ENCODE measurements at places on chromosomes 12 and 14.

- H3K4me3 ChIP-seq, result peak within 1 kb of the TSS; percentile 98
- peak within 1 kb of the TSS; percentile 82 for H3K27ac ChIP-seq
- H3K4me1 ChIP-seq, result peaks cover 15% of the 10 kb centered on the region
Observed at GRCh38 chr12:118061011-118061872, at the start of gene WSB2. TSS of gene WSB2 (minus strand) at chr12:118061179. CDS start at chr12:118061048, 131 bp downstream.

DNA sequence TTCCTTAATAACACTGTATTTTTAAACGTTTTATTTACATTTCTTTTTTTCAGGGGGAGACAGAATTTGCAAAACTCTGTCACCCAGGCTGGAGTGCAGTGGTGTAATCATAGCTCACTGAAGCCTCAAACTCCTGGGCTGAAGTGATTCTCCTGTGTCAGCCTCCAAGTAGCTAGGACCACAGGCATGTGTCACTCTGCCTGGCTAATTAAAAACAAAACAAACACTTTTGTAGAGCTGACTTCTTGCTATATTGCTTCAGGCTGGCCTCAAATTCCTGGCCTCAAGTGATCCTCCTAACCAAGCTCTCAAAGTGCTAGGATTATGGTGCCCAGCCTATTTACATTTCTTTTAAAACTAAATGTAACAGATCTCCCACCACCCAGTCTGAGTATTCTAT is 12.7 kb downstream of the CPSF6 start:
- H3K27me3 ChIP-seq, result no peaks in the 10 kb centered on the region
- H3K27ac ChIP-seq, result peak overlapping the region; percentile 46
- DNase-seq, result no peak
- H3K4me3 ChIP-seq, result no peak overlapping the region

- H3K4me3 ChIP-seq, result no peak overlapping the region
- no peaks in the 10 kb centered on the region for H3K4me1 ChIP-seq
- DNase-seq, result no peak
- no peaks in the 10 kb centered on the region for H3K27me3 ChIP-seq
- H3K27ac ChIP-seq, result no peak overlapping the region
Observed at GRCh38 chr12:87171356-87171755, 857.8 kb downstream of the C12orf50 start.

DNA sequence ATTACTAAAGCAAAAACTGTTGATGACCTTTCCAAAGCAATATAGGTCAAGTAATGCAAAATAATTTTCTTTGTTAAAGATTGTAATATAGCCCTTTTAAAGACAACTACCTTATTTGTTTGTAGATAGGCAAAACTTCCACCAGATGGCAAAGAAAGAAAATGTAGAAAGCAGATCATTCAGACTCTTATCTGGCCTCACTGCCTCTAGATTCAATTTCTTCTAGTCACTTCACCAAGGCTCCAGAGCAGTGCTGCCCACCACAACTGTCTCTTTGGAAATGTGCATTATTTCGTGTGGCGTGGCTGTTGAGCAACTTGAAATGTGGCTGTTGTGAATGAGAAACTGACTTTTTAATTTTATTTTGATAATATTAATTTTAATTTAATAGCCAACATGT is 127.1 kb downstream of the ITPR2 start:
- DNase-seq, result no peak
- no peaks in the 10 kb centered on the region for H3K36me3 ChIP-seq
- peaks cover 7% of the 10 kb centered on the region for H3K4me1 ChIP-seq
- no peaks in the 10 kb centered on the region for H3K27me3 ChIP-seq
- H3K27ac ChIP-seq, result no peak overlapping the region

GRCh38 chr14:30333934-30334333 is 225.0 kb upstream of the G2E3 start:
- no peak for DNase-seq
- no peaks in the 10 kb centered on the region for H3K27me3 ChIP-seq
- peaks cover 10% of the 10 kb centered on the region for H3K4me1 ChIP-seq
- H3K36me3 ChIP-seq, result no peaks in the 10 kb centered on the region
- H3K27ac ChIP-seq, result no peak overlapping the region

GRCh38 chr12:1382826-1383225 is 211.6 kb downstream of the FBXL14 start:
- no peak overlapping the region for H3K27ac ChIP-seq
- H3K4me1 ChIP-seq, result peaks cover 23% of the 10 kb centered on the region

GRCh38 chr14:41167040-41167439 is 439.6 kb upstream of the LRFN5 start:
- H3K4me1 ChIP-seq, result peaks cover 4% of the 10 kb centered on the region
- no peaks in the 10 kb centered on the region for H3K36me3 ChIP-seq
- DNase-seq, result no peak

GRCh38 chr12:67593041-67593440 is 55.5 kb upstream of the DYRK2 start:
- no peak overlapping the region for H3K27ac ChIP-seq
- peaks cover 4% of the 10 kb centered on the region for H3K4me1 ChIP-seq
- no peaks in the 10 kb centered on the region for H3K36me3 ChIP-seq
- H3K4me3 ChIP-seq, result no peak overlapping the region

GRCh38 chr12:78863482-78864402 is 832 bp upstream of the SYT1 start:
- H3K4me3 ChIP-seq, result peak overlapping the region; percentile 52
- no peak overlapping the region for H3K27ac ChIP-seq
- H3K36me3 ChIP-seq, result no peaks in the 10 kb centered on the region

- H3K27ac ChIP-seq, result no peak overlapping the region
- no peaks in the 10 kb centered on the region for H3K4me1 ChIP-seq
- H3K36me3 ChIP-seq, result no peaks in the 10 kb centered on the region
- H3K4me3 ChIP-seq, result no peak overlapping the region
- H3K27me3 ChIP-seq, result no peaks in the 10 kb centered on the region
Observed at GRCh38 chr12:104888481-104888880, 69.6 kb downstream of the SLC41A2 start.

DNA sequence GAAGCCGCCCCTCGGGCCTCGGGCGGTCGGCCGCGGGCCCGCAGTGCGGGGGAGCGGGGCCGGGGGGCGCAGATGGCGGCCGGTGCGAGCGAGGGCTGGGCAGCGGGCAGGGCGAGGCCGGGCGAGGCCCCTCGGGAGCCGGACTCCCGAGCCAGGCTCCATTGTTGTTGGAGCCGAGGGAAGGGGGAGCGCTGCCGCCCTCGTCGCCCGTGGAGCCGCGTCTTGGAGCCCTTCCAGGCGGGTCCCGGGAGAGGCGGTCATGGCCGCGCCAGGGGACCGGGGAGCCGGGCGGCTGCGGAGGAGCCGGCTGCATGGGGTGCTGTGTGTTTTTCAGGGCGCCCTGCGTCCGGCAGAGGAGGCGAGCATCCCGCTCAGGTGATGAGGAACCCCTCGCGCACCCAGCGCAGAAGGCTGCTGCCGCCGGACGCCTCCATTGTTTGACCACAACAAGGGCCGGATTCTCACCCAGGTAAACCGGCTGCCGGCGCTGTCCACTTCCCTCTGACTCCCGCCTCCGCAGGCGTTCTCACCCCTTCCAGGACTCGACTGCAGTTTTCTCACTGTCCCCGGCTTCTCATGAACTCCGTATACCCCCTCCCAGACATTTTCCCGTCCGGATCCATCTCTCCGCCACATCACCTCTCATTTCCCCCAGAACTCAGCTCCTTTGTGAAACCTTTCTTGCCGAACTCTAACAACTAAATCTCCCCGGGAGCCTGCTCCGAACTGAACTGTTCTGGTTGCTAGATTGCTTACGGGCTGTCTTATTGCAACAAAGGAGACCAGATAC is 732 bp downstream of the ZNF664 start:
- peak; percentile 73 for DNase-seq
- peaks cover 9% of the 10 kb centered on the region for H3K36me3 ChIP-seq
- peak overlapping the region; percentile 86 for H3K27ac ChIP-seq
- H3K4me1 ChIP-seq, result peaks cover 12% of the 10 kb centered on the region
- H3K27me3 ChIP-seq, result peaks cover 21% of the 10 kb centered on the region

DNA sequence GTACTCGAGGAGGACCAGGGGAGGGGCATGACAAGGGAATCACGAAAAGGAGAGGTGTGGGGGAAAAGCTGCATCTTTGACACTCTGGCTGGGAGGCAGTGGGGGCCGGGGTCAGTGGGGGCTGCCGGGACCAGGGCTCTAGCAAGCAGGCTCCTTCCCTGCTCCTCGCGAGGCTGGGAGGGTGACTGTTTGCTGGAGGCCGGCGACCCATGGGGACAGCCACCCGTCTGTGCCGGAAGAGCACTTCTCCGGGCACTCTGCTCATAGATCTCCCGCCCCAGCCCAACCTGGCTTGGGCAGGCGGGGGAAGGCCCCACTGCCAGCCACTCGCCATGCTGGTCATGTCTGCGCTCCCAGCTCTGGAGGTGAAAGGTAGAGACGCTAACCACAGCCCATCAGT is 130.7 kb downstream of the RBM19 start:
- DNase-seq, result no peak
- no peaks in the 10 kb centered on the region for H3K27me3 ChIP-seq
- H3K27ac ChIP-seq, result no peak overlapping the region
- H3K4me3 ChIP-seq, result no peak overlapping the region

- peaks cover 8% of the 10 kb centered on the region for H3K4me1 ChIP-seq
- no peak overlapping the region for H3K27ac ChIP-seq
- no peak overlapping the region for H3K4me3 ChIP-seq
- no peaks in the 10 kb centered on the region for H3K27me3 ChIP-seq
Observed at GRCh38 chr14:90691627-90692026, 124.6 kb downstream of the TTC7B start.

DNA sequence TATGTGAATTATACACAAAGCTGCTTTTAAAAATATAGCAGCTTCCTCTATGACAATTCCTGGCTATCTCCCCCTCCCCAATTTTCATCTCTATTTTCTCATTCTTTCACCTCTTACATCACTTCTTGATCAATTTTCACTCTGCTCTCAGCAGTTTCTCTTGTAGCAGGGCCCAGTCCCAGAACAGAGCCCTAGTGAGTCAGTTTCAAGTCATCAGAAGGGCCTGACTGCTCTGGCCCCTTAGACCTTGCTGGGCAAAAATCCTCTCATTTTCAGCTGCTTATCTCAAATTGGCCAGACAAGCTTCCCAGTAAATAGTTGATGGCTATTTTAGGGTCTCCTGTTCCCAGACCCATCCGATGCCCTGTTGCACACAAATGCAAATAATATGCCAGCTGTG is 101.4 kb downstream of the TTC7B start:
- no peaks in the 10 kb centered on the region for H3K4me1 ChIP-seq
- no peak overlapping the region for H3K4me3 ChIP-seq
- H3K27me3 ChIP-seq, result no peaks in the 10 kb centered on the region
- no peak for DNase-seq
- H3K27ac ChIP-seq, result no peak overlapping the region

GRCh38 chr12:64352181-64352580 is 38.4 kb downstream of the C12orf56 start:
- H3K27ac ChIP-seq, result no peak overlapping the region
- no peaks in the 10 kb centered on the region for H3K36me3 ChIP-seq
- no peaks in the 10 kb centered on the region for H3K27me3 ChIP-seq
- H3K4me3 ChIP-seq, result no peak overlapping the region
- DNase-seq, result no peak
- H3K4me1 ChIP-seq, result no peaks in the 10 kb centered on the region

GRCh38 chr14:98754343-98755020 is 517.5 kb downstream of the BCL11B start:
- no peaks in the 10 kb centered on the region for H3K27me3 ChIP-seq
- DNase-seq, result no peak
- H3K27ac ChIP-seq, result no peak overlapping the region
- H3K36me3 ChIP-seq, result no peaks in the 10 kb centered on the region
- peaks cover 13% of the 10 kb centered on the region for H3K4me1 ChIP-seq

GRCh38 chr14:74595006-74595735 is 16.9 kb downstream of the LTBP2 start:
- no peaks in the 10 kb centered on the region for H3K27me3 ChIP-seq
- H3K36me3 ChIP-seq, result no peaks in the 10 kb centered on the region
- peaks cover 56% of the 10 kb centered on the region for H3K4me1 ChIP-seq
- DNase-seq, result no peak
- H3K4me3 ChIP-seq, result no peak overlapping the region
- peak overlapping the region; percentile 46 for H3K27ac ChIP-seq

- H3K4me3 ChIP-seq, result no peak overlapping the region
- H3K36me3 ChIP-seq, result no peaks in the 10 kb centered on the region
- peaks cover 48% of the 10 kb centered on the region for H3K27me3 ChIP-seq
- DNase-seq, result no peak
- H3K27ac ChIP-seq, result no peak overlapping the region
- H3K4me1 ChIP-seq, result no peaks in the 10 kb centered on the region
Observed at GRCh38 chr14:91399868-91400640, 17.6 kb downstream of the CCDC88C start.

- no peak for DNase-seq
- no peaks in the 10 kb centered on the region for H3K27me3 ChIP-seq
- H3K36me3 ChIP-seq, result no peaks in the 10 kb centered on the region
Observed at GRCh38 chr14:56581041-56581727, 1.6 kb downstream of the TMEM260 start.

DNA sequence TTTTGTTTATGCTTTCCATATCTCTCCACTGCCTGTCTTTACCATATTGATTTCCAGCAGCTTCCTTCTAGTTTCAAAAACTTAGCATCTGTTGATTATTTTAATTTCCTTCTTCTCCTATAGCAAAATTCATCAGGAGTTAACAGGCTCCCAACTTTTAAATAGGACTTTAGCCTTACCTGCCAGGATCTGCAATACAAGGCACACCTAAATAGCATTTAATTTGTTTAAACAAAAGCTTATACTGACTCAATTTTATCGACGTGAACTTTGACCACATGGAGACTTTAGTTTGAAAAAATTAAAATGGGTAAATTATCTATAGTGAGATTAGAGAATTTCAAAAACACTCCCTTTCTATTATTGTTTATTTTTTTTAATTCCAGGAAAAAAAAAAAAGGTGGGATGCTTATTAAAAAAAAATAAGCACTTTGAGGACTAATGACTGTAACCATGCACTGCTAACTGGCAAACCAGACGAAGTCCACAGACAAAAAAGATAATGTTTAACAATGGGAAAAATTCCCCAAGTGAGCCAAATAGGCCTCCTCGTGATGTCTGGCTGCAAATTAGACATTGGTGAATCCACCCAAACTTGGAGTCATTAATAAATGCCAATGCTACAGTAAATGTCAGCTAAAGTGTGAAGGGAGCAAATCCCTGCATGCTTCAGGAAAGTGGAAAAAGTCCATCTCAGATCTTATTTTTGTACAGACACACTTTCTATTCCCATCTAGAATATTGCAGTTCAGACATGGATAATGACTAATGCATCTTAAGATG is 40.7 kb downstream of the RMST start:
- no peak overlapping the region for H3K27ac ChIP-seq
- H3K4me3 ChIP-seq, result no peak overlapping the region
- no peaks in the 10 kb centered on the region for H3K27me3 ChIP-seq
- DNase-seq, result no peak
- no peaks in the 10 kb centered on the region for H3K4me1 ChIP-seq
- H3K36me3 ChIP-seq, result no peaks in the 10 kb centered on the region

- H3K27ac ChIP-seq, result no peak overlapping the region
- H3K4me3 ChIP-seq, result no peak overlapping the region
- no peaks in the 10 kb centered on the region for H3K4me1 ChIP-seq
- no peak for DNase-seq
Observed at GRCh38 chr14:92259613-92260357, 63.2 kb upstream of the SLC24A4 start.

DNA sequence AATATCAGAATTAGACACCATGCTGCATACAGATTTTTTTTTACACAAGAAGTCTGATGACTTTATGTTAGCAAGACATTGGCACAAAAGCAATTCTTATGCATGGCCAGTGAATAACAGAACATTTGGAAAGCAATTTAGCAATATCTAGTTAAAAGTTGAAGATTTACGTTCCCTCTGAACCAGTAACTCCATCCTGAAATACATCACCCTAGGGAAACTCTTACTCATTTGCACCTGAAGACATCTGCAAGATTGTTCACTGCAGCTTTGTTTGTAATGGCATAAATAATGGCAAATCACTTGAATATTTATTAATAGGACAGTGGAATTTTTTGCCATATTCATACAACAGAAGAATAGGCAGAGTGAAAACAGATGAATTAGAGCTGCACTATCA is 670.0 kb upstream of the NOVA1 start:
- no peak for DNase-seq
- H3K4me3 ChIP-seq, result no peak overlapping the region
- no peaks in the 10 kb centered on the region for H3K4me1 ChIP-seq
- H3K27me3 ChIP-seq, result no peaks in the 10 kb centered on the region
- H3K27ac ChIP-seq, result no peak overlapping the region

Measured in cardiac muscle cell (in vitro differentiated cells and primary cell).